Femur (tissue), 1 donor: ENCODE measurements at places on chromosomes 12 and 14.

- DNase-seq = no peak
These were observed 159.1 kb upstream of the CCDC198 start for GRCh38 chr14:57652769-57653168.

DNA sequence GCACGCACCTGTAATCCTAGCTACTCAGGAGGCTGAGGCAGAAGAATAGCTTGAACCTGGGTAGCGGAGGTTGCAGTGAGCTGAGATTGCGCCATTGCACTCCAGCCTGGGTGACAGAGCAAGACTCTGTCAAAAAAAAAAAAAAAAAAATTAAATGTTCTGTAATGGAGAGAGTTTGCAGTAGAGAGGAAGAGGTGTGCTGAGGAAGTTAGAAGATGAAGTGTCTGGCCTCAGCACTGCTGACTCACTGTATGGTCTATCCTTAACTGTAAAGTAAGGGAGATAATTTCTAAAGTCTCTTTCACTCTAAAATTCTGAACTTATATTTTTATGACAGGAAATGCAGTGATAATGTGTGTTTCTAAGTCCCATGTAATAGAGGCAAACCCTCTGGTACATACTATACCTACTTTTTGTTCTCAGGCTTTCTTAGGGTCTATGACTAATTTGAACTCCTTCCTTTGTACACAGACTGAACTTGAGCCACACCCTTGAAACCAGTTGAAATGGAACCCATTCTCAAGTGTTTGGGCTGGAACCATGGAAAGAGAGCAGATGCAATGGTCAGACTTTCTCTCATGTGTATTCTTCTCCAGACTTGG, 278.1 kb upstream of the FAR2 start:
- no peak for DNase-seq

- DNase-seq = no peak
These were observed 538.1 kb downstream of the C12orf50 start for GRCh38 chr12:87491089-87491488.

DNA sequence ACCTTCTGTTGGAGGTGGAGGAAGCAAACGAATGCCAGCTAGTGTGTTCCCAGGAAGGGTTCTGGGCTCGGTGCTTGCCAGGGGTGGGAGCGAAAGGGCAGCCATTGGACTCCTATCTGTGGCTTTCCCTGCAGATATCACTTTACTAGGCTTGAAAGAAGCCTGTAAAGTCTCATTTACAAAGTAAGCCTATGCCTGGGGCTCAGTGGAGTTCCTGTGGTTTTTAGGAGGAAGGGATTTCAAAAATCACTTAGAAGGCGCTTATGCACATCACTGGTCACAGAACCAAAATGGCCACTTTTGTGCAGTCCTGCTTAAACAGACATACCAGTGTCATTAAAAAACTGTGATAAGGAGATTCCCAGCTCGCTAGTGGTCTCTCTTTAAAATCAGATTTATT, 22.7 kb downstream of the CLMN start:
- DNase-seq = no peak

- DNase-seq = no peak
These were observed 53.7 kb upstream of the DYRK2 start for GRCh38 chr12:67594888-67595287.

GRCh38 chr12:55720071-55720564, at the start of gene RDH5:
Gene RDH5, plus strand, starts transcription at chr12:55720393. Its CDS starts 792 bp downstream, at chr12:55721185.
- peak; percentile 88 for DNase-seq

DNA sequence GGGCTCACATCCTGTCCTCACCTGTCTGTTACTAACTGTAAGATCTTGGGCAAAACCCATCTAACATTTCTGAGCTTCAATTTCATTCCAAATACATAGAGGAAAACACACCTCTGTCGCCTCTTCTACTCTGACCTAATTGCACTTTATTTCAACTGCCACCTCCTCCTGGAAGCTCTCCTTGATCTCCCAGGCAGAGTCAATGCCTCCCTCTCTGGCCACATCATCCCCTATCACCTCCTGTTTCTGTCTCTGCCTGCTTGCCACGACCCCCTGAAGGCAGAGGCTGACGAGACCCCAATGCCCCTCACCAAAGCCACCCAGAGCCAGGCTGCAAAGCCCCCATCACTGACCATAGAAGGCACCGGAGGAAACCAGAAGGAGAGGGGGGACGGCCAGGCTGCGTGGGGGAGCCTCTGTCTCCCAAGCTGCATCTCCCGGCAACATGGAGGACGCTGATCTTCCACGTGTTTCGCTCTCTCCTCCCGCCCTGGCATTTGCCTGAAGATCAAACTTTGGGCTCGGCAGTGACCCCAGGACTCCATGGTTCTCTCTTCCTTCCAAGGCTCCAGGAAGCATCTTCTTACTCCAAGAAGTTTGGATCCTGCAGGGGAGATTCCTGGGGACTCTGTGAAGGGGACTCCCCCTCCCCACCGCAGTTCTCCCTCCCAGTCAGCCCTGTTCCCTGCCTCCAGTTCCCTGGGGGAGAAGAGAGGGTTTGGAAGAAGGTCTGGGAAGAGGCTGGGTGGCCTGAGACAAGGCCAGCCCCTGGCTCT, 50.1 kb upstream of the BCL11B start:
- no peak for DNase-seq

- no peak for DNase-seq
These were observed 52.0 kb downstream of the CRACR2A start for GRCh38 chr12:3700861-3701260.

DNA sequence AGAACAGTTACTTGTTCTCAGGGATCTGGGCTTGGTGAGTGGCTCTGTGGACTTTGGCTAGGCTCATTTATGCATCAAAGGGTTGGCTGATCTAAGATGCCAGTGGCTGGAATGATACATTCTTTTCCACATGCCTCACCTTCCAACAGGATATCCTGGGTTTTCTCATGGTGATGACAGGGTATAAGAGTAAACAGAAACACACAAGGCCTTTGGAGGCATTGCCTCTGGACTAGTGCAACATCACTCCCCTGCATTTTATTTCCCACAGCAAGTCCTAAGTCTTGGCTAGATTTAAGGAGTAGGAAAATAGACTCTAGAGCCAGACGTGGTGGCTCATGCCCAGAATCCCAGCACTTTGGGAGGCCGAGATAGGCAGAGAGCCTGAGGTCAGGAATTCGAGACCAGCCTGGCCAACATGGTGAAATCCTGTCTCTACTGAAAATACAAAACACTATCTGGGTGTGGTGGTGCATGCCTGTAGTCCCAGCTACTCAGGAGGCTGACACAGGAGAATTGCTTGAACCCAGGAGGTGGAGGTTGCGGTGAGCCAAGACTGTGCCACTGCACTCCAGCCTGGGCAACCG, 47.9 kb downstream of the RPH3A start:
- no peak for DNase-seq

DNA sequence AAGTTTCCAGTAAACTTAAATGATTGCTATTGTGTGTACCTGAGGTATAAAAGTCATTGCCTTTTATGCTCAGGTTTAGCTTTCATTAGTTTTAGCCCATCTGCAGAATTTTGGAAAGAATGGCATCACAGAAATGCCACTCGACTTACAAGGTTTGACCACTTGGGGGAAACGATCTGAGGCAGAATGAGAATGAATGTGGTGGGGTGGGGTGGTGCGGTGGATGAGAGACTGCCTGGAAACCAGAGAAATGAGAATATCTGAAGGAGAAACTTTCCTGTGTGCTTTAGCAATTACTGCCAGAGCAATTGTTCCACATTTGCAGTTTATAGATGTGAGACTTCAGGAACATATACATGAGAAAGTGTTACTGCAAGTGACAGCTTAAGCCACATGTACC, 225.4 kb upstream of the PDE3A start:
- no peak for DNase-seq

DNA sequence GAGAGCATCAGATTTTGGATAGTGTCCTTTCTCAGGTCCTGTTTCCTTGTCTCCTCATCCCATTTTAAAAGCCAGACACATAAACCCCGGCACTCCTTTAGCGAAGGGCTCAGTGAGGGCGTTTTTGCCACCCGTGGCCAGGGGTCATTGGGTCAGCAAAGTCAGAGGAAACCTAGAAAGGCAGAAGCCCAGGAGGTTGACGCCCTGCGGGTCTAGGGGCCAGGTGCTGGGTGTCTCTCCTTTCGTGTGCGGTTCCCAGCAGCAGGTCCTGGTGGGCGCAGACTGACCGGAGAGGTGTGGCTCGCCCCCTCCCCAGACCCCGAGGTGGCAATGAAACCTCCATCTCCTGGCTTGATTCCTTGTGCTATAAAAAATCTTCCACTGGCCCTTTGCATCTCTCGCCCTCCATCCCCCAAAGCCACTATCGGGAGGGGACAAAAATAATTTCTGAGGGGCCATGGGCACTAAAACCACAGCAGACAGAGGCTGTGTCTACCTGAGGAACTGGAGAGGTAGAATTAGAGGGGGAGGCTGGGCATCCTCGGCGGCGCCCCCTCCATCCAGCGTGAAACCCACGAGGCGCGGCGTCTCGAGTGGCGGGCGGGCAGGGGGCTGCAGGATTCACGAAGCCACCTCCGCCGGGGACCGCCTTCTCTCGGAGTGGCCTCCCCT, 858 bp upstream of the FRMD6 start:
- peak; percentile 46 for DNase-seq
